ENCODE measurements at places on chromosomes 16 and 17.
A peak's percentile ranks its signal among the peaks of the same experiment; 100 is the strongest.

GRCh38 chr17:63407741-63408330, 38.3 kb downstream of the CYB561 start:
- DNase-seq: no peak

DNA sequence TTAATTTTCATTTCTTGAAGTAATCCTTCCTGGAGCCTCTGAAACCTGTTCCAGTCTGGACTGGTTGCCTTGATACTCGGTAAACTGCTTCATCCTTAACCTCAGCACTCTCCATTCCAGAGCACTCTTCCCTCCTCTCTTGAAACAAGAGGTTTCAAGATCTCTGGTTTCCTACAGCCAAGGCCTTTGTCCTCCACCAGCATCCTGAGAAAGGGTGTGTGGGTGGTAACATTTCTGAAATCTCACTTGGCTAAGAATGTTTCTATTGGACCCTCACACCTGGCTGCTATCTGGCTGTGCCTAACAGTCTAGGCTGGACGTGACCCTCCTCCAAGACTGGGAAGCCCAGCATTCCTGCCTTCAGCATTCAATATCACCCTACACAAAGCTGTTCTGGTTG, 99.7 kb downstream of the CYTH1 start:
- no peak for DNase-seq

- no peak for DNase-seq
These were observed 61.4 kb downstream of the SRL start for GRCh38 chr16:4180511-4180910.

- DNase-seq: peak; percentile 24
These were observed 3.7 kb upstream of the CNP start for GRCh38 chr17:41962768-41963434.

DNA sequence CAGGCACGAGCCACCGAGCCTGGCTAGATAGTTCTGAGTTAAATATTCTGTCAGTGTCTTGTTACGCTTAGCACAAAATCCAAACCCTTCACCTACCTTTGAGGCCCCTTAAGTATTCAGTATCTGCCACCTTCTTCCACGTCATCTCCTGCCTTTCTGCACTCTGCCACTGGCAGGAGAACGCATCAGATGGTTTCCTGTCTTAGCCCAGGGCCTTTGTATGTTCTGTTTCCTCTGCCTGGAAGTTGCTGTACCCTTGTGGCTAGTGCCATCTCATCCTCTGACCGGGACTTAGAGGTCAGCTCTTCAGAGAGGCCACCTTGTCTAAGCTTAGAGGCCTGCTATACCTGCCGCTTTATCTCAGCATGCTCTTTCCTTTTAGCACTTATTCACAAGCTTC, 67.5 kb upstream of the LGALS9 start:
- DNase-seq: no peak

GRCh38 chr16:82732461-82732860, 105.7 kb downstream of the CDH13 start:
- DNase-seq: no peak

- no peak for DNase-seq
These were observed 98.0 kb downstream of the SHISA9 start for GRCh38 chr16:12999368-12999767.

- no peak for DNase-seq
These were observed 13.1 kb downstream of the CPSF4L start for GRCh38 chr17:73248532-73248931.

DNA sequence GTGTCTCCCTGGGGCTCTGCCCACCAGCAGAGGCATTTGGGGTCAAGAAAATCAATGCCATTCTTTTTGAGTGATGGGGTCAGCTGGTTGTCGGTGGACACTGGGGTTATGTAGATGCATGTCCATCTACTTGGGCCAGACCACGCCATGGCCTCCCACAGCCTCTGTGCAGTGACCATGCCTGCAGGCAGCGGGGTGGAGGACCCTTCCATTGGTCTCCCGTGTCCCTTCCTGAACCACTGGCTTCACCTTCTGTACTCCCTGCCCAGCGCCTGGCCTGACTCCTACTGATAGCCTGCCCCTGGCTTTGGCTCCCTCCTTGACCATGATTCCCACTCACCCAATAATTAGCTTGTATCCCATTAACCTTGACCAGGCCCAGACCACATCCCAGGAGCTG, 28.0 kb upstream of the SPNS3 start:
- DNase-seq: no peak

DNA sequence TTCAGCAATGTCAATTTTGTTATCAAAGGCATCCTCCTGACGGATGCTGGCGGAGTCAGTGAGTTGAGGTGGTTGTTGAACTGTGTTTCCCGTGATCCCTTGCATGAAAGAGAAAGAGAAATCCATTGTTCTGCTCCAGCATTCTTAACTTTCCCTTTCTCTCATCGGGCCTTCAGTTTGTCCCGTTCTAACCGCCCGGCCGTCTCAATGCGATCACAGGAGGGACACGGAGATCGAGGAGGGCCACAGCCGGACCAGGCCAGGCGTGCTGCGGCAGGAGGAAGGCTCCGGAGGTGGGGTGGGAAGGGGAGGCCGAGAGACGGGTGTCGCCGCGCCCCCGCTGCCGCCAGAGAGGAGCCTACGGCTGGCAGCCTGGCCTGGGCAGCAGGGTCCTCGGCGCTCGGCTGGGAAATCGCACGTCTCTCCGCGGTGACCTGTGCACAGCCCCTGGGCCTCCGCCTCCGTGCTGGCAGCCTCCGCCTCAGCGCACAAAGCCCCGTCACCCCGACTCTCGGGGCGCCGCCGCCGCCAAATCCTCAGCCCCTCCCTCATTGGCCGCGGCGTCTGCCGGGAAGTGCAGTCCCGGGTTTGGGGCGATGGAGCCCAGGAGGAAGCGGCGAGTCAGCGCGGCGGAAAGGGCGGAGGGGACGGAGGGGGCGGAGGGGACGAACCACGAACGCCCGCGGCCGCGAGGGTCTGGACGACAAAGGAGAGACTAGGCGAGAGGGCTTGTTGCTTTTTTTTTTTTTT, 38.1 kb downstream of the SOST start:
- DNase-seq: no peak

- DNase-seq: no peak
These were observed 6.4 kb upstream of the MTSS2 start for GRCh38 chr16:70692130-70692872.

DNA sequence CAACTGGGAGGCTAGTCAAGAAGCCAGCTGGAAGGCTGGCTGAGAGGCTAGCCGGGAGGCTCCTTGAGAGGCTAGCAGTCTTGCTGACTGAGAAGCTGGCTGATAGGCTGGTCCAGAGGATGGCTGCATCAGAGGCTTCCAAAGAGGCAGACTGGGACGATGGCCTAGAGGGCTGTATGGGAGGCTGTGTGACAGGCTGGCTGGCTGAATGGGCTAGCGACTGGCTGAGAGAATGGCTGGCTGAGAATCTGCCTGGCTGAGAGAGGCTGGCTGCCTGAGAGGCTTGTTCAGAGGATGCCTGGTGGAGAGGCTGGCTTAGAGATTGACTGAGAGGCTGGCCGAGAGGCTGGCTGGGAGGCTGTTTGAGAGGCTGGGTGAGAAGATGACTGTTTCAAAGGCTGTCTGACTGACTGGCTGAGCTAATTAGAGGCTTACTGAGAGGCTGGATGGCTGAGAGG, 34.8 kb upstream of the ACSM2B start:
- no peak for DNase-seq

DNA sequence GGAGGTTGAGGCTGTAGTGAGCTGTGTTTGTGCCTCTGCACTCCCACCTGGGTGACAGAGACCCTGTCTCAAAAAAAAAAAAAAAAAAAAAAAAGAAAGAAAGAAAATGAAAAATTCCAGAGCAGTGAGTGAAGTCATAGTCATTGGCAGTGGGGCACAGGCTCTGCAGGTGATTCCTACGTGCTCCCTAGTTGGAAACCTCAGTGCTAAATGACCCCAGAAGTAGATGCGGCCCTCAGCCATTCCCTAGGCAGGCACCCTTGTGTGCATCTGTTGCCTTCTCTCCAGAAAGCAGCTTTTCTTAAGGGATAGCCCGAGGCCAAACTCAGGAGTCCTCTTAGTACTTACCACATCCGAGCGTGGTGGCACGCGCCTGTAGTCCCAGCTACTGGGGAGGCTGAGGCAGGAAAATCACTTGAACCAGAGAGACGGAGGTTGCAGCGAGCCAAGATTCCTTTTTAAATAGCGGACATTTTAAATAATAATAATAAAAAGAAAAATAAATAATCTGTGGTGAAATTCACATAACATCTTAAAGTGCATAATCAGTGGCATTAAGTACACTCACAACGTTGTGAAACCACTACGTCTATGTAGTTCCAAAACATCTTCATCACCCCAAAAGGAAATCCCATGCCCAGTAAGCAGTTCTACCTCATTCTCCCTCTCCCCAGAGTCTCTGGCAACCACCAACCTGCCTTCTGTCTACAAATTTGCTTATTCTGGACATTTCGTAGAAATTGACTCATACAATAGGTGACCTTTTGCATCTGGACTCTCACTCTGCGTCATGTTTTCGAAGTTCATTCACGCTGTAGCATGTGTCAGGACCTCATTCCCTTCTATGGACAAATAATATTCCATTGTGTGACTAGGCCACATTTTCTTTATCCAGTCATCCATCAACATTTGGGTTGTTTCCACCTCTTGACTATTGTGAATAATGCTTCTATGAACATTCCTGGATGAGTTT, 12.5 kb upstream of the SPHK1 start:
- no peak for DNase-seq

GRCh38 chr16:65749506-65749905, 617.0 kb upstream of the CDH5 start:
- DNase-seq: no peak

- DNase-seq: no peak
These were observed 4.1 kb downstream of the SMTNL2 start for GRCh38 chr17:4588391-4588790.

DNA sequence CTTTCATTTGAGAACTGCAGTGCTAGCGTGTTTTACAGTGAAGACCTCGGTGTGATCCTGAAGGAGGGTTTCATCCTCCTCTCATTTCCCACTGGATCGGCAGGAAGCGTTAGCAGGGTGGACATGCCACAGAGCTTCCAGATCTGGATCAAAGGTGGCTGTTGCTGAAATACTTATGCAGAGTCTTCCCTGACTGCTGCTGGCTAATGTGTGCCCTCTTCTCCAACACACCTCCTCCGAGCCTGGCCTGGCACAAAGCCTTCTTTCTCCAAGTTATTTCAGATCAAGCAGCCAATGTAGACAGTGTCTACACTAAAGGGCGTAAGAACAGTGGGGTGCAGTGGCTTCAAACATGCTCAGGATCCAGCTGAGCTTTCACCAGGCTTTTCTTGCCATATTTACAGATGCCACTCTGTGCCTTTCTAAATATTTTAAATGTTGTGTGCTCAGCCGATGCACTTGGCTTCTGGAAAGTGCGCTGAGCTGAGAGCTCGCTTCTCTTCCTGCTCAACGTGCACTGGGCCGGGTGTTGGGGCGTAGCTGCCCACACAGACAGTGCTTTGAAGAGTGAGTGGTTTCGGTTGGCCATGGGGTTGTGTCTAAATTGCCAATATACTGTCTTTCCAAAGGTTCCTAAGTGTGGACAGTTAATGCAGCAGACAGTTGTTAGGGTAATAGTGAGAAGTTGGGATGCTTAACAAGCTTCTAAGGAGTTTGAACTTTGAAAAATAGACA, 2.1 kb downstream of the ZNF750 start:
- DNase-seq: no peak

All from Panc1 (cell line).